ENCODE measurements at places on chromosomes 2 and 18.

DNA sequence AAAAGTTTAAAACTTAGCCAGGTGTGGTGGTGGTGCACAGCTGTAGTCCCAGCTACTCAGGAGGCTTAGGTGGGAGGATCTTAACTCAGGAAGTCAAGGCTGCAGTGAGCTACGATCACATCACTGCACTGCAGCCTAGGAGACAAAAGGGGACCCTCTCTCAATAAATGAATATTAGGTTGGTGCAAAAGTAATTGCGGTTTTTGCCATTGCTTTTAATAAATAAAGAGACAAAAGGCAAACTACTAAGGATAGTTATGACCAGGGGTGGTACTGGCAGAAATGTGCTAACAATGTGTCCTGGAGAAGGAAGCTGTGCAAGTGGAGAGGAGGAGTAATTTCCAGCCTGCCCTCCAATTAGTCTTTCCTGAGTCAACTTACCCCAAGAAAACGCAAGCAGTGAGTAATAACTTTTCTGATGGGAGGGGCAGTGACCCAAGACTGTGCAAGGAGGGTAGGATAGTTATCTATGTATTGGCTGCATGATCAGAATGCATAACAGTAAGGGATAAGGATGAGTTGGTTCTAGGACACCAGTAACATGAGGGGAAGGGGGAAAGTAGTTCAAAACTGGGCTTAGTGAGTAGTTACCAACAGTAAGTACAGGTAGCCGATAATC lies 1.5 kb downstream of the EXOC6B start:
- DNase-seq, result no peak

DNA sequence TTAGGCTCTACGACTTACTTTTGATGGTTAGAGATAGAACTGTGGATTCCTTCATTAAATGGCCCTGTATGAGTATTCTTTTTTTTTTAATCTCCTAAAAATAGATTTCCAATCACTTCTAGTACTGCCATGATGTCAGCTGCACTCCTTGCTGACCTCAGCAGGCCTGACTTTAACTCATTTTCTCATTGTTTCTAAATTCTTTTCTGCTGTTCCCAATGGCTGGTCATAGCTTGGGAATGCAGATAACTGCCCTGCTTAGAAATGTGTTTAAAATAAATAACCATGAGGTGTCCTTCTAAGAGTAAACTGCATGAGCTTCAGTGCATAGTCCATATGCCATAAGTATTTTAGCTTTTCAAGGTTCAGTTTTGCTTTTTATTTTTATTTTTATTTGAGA lies 15.7 kb downstream of the CCDC85A start:
- no peak for DNase-seq

DNA sequence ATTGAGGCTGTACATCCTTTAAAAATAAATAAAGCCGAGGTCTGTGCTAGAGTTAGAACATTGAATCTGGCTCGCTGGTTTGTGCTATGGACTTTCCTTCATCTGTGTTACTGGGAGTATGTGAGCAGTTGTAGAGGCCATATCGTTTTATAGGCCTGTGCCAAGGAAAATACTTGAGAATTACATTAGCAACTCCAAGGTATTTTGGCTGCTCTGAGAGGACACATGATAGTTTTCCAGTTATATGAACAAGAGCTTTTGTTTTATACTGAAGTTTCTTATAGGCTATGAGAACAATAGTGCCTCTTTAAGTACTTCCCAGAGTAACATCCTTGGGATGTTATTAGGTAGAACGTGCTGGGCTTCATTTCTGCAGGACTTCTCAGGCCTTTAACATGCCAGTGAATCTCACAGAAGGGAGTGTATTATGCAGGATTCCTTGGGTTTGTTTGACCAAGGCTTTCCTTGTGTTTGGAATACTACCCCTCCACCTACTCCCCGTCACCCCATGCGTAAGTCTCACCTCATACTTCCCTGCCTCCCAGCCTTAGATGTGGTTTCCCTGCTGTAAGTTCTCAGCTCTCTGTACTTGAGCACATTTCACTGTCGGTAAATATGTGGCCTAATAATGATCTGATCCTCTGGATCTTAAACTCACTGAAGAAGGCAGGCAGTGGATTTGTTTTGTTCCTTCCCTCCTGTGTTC lies 21.0 kb downstream of the TCF7L1 start:
- DNase-seq, result no peak

DNA sequence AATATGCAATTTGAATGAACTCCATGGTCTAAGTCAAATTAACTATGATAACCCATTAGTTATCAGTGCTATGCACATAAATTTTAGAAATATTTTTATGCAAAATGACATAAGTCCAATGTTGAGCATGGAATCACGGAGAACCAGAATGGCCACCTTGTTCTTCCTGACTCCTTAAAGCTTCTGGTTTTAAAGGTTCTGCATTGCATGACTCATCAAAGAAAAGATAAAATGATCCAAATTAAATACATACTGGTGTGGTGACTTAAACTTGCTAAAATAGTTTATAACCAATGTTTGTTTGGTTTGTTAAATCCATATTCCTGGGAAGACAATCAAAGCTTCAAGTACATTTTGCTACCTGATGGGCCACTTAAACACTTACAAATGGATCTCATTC lies 1146.9 kb upstream of the NRXN1 start:
- DNase-seq, result no peak

DNA sequence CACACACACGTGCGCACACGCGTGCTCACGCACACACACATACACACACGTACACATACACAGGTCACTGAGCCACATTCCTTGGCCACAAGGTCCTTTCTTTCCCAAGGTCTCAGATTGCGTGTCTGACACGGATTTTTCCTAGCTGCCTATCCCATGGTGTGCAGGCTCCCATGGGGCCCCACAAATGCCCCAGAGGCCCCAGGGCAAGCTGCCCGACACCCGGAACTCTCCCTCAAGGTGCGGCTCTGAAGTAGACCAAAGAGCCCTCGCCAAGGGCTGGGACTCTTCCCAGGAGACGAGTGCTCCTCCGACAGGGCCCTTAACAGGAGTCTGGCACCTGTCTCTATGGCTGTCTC lies 46.7 kb downstream of the SDC1 start:
- no peak for DNase-seq

GRCh38 chr18:53153281-53153680 lies 813.3 kb downstream of the DCC start:
- DNase-seq, result no peak

DNA sequence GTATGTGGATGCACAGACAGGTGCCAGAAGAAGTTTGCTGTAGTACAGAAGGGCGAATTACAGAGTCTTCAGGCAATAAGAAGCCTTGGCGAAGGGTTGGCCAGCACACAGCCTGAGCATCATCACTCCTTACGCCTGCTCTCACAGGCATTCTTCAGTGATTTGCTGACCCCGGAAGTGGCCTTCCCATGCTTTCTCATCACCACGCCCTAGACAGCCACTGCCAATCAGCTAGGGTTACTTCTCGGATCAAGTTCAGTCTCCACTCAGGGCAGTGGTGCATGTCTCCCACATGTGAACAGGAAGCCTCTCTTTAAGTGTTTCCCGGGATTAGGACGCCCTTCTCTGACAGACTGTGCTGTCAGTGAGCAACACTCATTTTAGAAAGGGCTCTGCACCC lies 81.8 kb downstream of the C1QL2 start:
- no peak for DNase-seq

- no peak for DNase-seq
Measured at GRCh38 chr2:95500854-95501253, 16.3 kb upstream of the TRIM43B start.

DNA sequence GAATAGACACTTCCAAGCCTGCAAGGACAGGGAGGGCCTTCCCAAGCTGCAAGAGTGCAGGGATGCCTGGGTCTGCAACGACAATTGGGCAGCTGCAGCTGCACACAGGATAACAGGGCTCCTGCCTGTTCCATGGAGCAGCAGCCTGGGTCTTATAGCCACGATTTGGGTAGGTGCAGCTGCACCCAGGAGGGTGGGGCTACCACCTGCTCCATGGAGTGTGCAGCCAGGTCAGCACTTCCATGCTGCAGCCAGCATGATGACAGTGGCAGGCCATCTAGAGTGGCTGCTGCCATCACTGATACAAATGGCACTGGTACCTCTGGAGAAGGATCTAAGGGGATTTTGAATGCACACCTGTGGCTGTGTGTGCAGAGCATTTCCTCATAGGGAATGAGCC lies 528.5 kb downstream of the DSC3 start:
- DNase-seq, result no peak

All from NCI-H2081 (cell line).